ENCODE measurements at places on chromosomes 6 and 20. TPM values are rescaled to one million over a fixed set of nuclear protein-coding genes. Genes with fewer than 3 reads are reported as not detected.

DNA sequence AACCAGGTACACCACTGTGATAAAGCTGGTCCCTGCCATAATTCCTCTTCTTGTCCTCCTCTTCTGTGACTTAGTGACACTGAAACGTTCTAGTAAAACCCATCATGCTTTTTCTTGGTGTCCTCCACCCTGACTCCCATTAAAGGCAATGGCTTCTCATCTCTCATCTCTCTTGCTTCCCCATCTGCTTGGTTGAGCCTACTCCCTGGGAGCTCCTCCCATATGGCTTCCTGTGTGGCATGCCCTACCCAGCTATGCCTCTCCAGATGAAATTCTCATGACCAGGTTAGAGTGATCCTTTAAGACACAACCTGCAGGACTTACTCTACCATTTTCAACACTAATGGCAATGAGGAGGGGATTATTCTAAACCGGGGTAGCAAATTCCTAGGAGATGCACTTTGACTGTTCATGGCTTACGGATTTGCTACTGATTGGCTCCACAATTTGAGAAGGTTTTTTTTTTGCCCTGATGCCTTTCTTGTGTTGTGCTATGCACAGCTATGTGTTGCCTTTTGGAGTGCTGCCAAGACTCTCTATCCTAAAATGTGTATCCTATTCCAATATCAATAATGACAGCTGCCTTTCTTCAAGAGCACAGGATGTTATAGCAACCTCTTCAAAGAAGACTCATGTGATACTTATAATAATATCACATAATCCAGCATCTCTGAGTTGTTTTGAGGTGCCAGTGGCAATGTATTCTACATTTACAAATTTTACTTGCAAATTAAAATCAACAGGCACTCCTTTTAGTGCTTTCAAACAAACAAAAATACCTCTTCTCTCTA, 6.1 kb downstream of the SIRPG start:
- H3K27ac ChIP-seq = no peak overlapping the region
- no peak for DNase-seq
- no peaks in the 10 kb centered on the region for H3K27me3 ChIP-seq
- H3K4me1 ChIP-seq = no peaks in the 10 kb centered on the region

GRCh38 chr6:52551483-52552277, 25.2 kb downstream of the TRAM2 start:
- peak overlapping the region; percentile 40 for H3K27ac ChIP-seq
- H3K4me3 ChIP-seq = no peak overlapping the region
- no peaks in the 10 kb centered on the region for H3K36me3 ChIP-seq
- peak; percentile 70 for DNase-seq

- H3K27me3 ChIP-seq = no peaks in the 10 kb centered on the region
- H3K27ac ChIP-seq = no peak overlapping the region
- DNase-seq = no peak
- H3K4me3 ChIP-seq = no peak overlapping the region
- H3K36me3 ChIP-seq = no peaks in the 10 kb centered on the region
- H3K4me1 ChIP-seq = no peaks in the 10 kb centered on the region
Measured at GRCh38 chr20:8287340-8287739, 155.3 kb downstream of the PLCB1 start.

DNA sequence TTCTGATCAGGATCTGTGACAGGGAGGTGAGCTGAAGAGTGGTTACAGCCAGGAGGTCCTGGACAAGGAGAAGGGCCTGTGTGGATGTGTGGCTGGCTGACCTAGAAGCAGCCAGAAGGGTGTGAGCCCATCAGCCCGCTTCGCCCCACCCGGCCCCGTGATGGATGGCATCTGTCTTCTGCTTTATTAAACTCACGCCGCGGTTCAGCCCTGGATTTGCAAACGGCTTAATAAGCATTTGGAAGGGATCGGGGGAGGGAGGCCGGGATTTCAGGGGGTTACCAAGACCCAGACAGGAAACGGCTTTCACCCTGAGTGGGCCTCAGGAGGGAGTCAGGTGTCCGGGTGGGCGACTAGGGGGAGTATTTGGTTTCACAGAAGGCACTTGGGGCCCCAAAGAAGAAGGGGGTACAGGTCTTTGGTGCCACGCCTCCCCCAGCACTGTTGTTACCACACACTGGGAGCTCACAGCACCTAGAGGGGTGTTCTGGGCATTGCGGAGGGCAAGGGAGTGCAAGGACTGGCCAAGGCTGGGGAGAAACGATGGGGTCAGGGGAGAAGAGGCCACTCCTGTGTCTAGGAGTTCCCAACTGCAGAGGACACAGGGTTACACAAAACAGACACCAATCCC, 53.8 kb upstream of the FOXP4 start:
- H3K27ac ChIP-seq = no peak overlapping the region
- H3K36me3 ChIP-seq = no peaks in the 10 kb centered on the region
- H3K27me3 ChIP-seq = peaks cover 23% of the 10 kb centered on the region
- H3K4me3 ChIP-seq = no peak overlapping the region
- no peak for DNase-seq

GRCh38 chr6:13025893-13026499, 302.3 kb downstream of the TBC1D7 start:
- no peak overlapping the region for H3K4me3 ChIP-seq

DNA sequence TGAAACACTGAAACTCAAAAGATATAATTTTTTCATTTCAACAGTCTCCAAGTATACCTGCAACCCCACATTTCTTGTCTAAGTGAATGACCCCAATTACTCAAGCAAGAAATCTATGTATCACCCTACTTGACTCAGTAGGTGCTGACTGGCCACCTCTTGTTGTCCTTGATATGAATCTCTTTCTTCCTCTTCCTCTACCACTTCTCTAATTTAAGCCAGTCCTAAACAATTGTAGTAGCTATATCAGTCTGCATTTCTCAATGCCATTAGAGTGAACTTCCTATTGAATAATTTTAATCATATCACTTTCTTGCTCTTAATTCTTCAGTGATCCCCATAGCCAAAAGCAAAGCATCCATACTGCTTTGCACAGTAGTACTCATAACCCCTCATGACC, 93.2 kb downstream of the NKAIN2 start:
- H3K36me3 ChIP-seq = no peaks in the 10 kb centered on the region
- H3K4me1 ChIP-seq = no peaks in the 10 kb centered on the region
- no peak overlapping the region for H3K27ac ChIP-seq
- DNase-seq = no peak

- H3K27ac ChIP-seq = no peak overlapping the region
- peaks cover 2% of the 10 kb centered on the region for H3K4me1 ChIP-seq
- no peak for DNase-seq
- no peaks in the 10 kb centered on the region for H3K36me3 ChIP-seq
Measured at GRCh38 chr20:4190792-4191519, 175.6 kb upstream of the RNF24 start.

- no peaks in the 10 kb centered on the region for H3K27me3 ChIP-seq
- no peak overlapping the region for H3K27ac ChIP-seq
- DNase-seq = no peak
- H3K4me1 ChIP-seq = no peaks in the 10 kb centered on the region
- H3K36me3 ChIP-seq = no peaks in the 10 kb centered on the region
Measured at GRCh38 chr20:63133481-63134091, 82.3 kb downstream of the YTHDF1 start.

- H3K27me3 ChIP-seq = no peaks in the 10 kb centered on the region
- DNase-seq = no peak
- H3K4me1 ChIP-seq = peaks cover 30% of the 10 kb centered on the region
Measured at GRCh38 chr6:34095136-34095505, 50.8 kb downstream of the GRM4 start.

- no peak overlapping the region for H3K27ac ChIP-seq
- no peak overlapping the region for H3K4me3 ChIP-seq
- no peak for DNase-seq
- no peaks in the 10 kb centered on the region for H3K36me3 ChIP-seq
- H3K27me3 ChIP-seq = no peaks in the 10 kb centered on the region
- H3K4me1 ChIP-seq = no peaks in the 10 kb centered on the region
Measured at GRCh38 chr6:164045082-164045481, 630.6 kb downstream of the QKI start.

GRCh38 chr6:165219629-165220028, 89.8 kb downstream of the C6orf118 start:
- H3K4me3 ChIP-seq = no peak overlapping the region
- no peak for DNase-seq
- H3K27me3 ChIP-seq = no peaks in the 10 kb centered on the region
- H3K4me1 ChIP-seq = no peaks in the 10 kb centered on the region
- H3K27ac ChIP-seq = no peak overlapping the region

DNA sequence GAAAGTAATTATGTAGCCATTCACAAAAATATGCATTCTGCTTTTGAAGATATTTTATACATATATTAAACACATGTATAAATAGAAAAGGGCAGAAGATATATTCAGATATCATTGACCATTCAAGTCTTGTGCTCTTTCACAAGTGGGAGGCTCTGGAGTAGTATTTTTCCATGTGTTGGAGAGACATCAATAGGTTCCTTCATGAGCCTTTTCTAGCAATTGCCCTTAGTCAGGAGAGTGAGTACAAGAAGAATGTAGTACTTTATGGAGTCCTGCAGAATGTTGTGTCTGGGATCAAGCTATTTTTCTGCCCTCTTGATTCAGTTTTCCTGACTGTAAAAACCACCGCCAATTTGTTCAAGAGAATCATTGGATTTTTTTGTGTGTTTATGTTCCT, 117.9 kb downstream of the LRRC1 start:
- no peaks in the 10 kb centered on the region for H3K36me3 ChIP-seq
- H3K4me3 ChIP-seq = no peak overlapping the region

DNA sequence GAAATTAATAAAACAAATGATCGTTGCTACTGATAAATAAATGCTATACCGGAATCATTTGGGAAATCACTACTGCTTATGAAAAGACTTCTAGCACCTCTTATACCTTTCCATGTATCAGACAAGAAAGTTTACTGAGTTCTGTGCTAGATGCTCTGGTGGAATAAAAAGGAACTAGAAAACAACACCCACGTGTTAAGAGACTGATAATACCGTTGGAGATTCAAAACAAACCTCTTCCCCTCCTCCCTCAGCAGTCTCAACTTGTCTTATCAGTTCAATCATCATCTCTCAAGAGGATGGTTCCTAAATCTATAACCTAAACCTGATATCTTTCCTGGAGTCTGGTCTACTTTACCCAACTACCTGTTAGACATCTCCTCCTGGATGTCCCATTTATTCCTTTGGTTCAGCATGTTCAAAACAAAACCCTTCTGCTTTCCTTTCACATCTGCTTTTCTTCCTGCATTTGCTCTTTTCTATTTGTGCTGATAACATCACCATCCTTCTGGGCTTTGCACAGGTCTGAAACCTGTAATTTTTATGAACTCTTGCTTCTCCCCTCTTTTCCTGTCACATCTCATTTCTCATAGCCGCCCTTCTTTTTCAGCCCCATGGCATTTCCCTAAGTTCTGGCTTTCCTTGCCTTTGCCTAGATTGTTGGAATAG, 122.2 kb downstream of the COL19A1 start:
- no peak overlapping the region for H3K4me3 ChIP-seq
- DNase-seq = no peak
- H3K36me3 ChIP-seq = no peaks in the 10 kb centered on the region
- H3K4me1 ChIP-seq = no peaks in the 10 kb centered on the region

DNA sequence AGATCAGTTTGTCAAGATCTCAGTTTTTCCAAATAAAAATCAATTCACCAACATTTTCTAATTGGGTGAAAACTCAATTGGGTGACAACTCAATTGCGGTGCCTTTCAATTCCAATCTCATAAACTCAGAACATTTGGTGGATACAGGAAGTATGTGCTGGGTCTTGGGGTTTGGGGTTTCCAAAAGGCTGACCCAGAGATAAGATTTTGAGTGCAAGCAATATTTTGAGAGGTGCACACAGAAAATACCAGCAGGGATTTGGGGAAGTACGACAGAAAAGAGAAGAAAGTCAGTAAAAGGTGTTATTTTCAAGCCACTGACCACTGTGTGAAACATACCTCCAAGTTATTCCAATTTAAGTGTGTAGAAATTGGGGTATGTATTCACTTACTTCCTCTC, 258.0 kb downstream of the PHACTR1 start:
- no peak overlapping the region for H3K27ac ChIP-seq
- H3K27me3 ChIP-seq = no peaks in the 10 kb centered on the region
- H3K4me1 ChIP-seq = no peaks in the 10 kb centered on the region
- no peaks in the 10 kb centered on the region for H3K36me3 ChIP-seq
- no peak for DNase-seq
- no peak overlapping the region for H3K4me3 ChIP-seq

DNA sequence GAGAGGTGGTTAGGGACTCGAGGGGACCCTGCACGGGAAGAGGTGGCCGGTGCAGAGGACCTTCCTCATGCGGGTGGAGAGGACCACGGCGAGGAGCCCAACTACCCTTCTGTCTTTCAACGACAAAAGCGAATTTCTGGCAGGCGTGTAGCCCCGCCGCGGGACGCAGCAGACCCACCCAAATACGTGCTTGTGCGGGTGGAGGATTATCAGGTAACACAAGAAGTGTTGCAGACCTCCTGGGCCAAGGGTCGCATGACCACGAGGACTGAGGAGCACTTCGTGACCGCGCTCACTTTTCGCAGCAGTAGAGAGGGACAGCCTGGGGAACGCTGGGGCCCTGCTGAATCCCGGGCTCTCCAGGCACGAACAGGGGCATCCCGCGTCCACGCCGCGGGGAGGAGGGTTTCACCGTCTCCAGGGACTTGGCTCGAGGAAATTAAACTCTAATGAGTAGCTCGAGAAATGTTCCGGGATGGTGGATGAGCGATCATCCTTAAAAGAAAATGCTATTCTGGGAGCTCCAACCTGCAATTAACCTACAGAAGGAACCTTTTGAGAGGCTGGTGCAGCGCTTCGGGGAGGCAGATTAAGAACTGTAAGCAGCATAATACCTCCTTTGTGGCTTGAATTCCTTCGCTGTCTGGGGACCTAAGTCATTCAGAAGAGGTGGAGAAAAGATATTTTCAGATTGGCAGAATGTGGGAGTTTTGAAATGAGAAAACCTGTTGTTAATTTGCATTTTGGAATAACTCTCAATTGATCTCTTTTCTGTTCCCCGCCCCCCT, 804 bp downstream of the C6orf141 start:
- H3K36me3 ChIP-seq = peaks cover 41% of the 10 kb centered on the region
- peak; percentile 51 for DNase-seq

- H3K4me1 ChIP-seq = no peaks in the 10 kb centered on the region
- no peak for DNase-seq
- no peak overlapping the region for H3K4me3 ChIP-seq
- H3K27me3 ChIP-seq = no peaks in the 10 kb centered on the region
Measured at GRCh38 chr20:39813190-39813829, 851.2 kb downstream of the DHX35 start.

- no peak overlapping the region for H3K27ac ChIP-seq
- H3K4me3 ChIP-seq = no peak overlapping the region
- H3K4me1 ChIP-seq = peaks cover 3% of the 10 kb centered on the region
- no peaks in the 10 kb centered on the region for H3K27me3 ChIP-seq
- DNase-seq = no peak
Measured at GRCh38 chr20:61652146-61652545, 400.1 kb downstream of the CDH4 start.

DNA sequence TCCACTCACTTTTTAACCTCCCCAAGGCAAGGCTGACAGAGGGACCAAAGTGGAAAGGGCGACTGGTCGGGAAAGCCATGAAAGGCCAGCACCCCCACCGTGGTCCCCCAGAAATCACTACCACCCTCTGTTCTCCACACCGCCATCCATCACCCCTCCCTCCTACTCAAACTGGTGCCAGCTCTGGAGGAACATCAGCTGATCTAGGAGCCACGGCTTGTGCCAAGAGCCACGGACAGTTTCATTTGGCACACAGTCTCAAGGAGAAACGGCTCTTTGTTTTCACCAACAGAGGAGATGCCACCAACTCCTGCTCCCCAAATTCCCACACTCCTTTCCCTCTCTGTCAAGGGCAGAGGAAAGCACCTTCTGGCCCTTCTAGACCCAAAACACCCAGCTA, 26.0 kb downstream of the TBC1D7 start:
- no peak overlapping the region for H3K4me3 ChIP-seq
- no peak overlapping the region for H3K27ac ChIP-seq
- DNase-seq = no peak

The CST8 gene
- total RNA-seq = not detected

The PKHD1 gene
- total RNA-seq = 0.11 TPM

The SLC25A27 gene
- 9.5 TPM for total RNA-seq

The TTLL9 gene
- total RNA-seq = not detected

The RAB44 gene
- total RNA-seq = not detected

The TRIM10 gene
- not detected for total RNA-seq
